NCI-H524 (cell line): ENCODE measurements at places on chromosomes 11 and 22.

DNA sequence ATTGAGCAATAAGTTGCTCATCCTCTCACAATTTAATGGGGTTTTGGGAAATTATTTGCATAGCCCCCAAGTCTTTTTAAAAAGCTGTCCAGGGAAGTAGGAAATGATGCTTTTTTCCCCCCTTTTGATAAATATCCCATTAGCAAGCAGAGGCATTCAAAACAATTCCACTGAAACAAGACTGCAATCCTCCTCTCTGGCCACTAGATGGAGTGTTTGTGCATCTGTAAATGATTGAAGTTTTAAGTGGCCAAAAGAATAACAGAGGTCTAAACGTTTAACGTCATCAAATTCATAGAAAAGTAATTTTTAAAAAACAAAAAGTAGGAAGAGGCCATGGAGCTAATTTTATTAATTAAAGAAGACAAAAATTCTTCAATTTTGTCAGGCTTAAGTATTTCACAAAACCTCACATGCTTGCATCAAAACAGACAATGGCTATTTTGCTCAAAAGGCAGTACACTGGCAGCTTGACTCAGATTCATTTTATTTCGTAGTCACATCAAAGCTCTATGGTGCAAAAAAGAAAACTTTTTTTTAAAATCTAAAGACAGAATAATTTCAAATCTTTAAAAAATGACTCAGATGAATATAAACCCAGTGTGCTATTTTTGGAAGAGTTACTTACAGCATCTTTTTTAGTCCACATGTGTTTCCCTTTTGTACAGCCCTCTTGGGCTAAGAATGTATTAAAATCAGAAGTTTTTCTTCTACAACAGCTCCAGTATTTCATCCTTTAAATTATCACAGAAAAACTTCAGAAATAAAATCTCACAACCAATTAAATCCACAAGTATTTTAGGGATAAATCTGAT, 17.8 kb downstream of the CHORDC1 start:
- DNase-seq = peak; percentile 39

GRCh38 chr11:128715691-128716561, 22.1 kb downstream of the FLI1 start:
- no peak for DNase-seq

- no peak for DNase-seq
Measured at GRCh38 chr22:41982865-41983264, 13.6 kb downstream of the SEPTIN3 start.

DNA sequence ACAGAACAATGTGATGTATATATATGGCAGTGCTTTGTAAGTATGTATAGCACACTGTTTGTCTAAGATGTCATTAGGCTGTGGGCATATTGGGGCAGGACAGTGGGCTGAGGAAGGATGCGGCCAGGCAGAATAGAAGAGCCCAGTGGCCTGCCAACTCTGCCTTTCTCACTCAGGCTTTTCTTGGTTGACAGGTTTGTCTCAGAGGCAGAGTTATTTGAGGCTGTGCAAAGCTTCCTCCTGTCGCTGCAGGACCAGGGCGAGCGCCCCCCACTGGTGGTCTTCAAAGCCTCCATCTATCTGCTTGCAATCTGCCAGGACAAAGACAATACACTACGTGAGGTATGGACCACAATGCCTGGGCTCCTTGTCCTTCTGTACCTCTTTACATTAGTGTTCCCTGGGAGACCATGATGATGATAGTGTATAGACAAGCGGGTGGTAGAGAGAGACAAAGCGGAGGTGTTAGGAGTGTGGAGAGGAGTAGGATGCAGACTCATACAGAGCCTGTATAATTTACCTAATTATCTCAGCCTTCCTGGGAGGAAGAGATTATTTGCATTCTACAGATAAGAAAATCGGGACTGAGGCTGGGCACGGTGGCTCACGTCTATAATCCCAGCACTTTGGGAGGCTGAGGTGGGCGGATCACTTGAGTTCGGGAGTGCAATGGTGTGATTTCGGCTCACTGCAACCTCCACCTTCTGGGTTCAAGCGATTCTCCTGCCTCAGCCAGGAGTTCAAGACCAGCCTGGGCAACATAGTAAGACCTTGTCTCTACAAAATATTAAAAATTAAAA, 37.3 kb upstream of the CCDC134 start:
- DNase-seq = no peak
